Fibroblast of lung (primary cell): ENCODE measurements at places on chromosomes 16 and 17.

DNA sequence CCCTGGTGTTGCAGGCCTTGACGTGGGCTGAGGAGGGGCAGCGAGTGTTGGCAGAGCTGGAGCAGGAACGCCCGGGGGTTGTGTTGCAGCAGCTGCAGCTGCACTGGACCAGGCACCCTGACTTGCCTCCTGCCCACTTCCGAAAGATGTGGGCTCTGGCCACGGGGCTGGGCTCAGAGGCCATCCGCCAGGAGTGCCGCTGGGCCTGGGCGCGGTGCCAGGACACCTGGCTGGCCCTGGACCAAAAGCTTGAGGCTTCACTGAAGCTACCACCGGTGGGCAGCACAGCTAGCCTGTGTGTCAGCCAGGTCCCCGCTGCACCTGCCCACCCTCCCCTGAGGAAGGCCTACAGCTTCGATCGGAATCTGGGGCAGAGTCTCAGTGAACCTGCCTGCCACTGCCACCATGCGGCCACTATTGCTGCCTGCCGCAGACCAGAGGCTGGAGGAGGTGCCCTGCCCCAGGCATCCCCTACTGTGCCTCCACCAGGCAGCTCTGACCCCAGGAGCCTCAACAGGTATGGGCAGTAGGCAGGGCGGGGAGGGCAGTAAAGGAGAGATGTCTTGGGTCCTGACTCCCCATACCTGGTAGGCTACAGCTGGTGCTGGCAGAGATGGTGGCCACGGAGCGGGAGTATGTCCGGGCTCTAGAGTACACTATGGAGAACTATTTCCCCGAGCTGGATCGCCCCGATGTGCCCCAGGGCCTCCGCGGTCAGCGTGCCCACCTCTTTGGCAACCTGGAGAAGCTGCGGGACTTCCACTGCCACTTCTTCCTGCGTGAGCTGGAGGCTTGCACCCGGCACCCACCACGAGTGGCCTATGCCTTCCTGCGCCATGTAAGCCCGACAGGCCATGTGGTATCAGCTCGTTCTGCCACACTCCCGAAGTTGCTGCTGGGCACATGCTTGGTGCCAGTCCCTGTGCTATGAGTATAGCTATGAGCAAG lies 5.6 kb downstream of the PLEKHG4 start:
- DNase-seq: no peak
- H3K4me3 ChIP-seq: no peak overlapping the region
- H3K4me1 ChIP-seq: no peaks in the 10 kb centered on the region
- peaks cover 15% of the 10 kb centered on the region for H3K36me3 ChIP-seq

DNA sequence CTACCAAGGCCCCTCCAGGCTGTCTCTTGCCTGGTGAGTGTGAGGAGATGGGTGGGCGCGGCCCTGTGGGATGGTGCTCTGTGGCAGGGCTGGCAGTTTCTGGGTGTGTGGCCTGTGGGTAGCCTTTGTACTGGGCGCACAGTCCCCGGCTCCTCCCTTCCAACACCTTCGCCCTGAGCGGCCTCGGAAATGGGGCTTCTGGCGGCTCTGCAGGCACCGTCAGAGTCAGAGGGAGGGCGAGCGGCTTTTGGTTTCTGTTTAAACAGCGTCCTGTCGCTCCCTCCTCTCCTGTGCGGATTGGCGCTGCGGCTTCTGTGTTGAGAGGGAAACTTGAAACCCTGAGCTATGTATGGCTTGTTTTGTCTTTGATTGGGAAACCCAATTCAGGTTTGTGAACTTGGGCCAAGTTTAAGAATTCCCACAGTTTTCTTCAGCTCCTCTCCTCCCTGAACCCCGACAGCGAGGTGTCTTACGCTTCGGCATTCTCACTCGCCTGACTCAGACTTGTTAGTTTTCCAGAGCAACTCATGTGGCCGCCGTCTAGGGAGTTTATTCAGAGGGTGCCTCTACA lies 8.3 kb upstream of the ZNF750 start:
- DNase-seq: peak; percentile 82
- peak overlapping the region; percentile 70 for H3K27ac ChIP-seq
- H3K27me3 ChIP-seq: no peaks in the 10 kb centered on the region
- no peaks in the 10 kb centered on the region for H3K4me1 ChIP-seq
- H3K4me3 ChIP-seq: peak overlapping the region; percentile 52

- H3K4me1 ChIP-seq: no peaks in the 10 kb centered on the region
- no peaks in the 10 kb centered on the region for H3K36me3 ChIP-seq
- DNase-seq: no peak
- no peak overlapping the region for H3K4me3 ChIP-seq
- H3K27me3 ChIP-seq: no peaks in the 10 kb centered on the region
These were observed 114.4 kb downstream of the GRIN2A start for GRCh38 chr16:10067835-10068234.

GRCh38 chr16:86986809-86987487 lies 330.2 kb downstream of the C16orf95 start:
- no peaks in the 10 kb centered on the region for H3K36me3 ChIP-seq
- H3K27me3 ChIP-seq: no peaks in the 10 kb centered on the region
- peaks cover 1% of the 10 kb centered on the region for H3K4me1 ChIP-seq
- H3K4me3 ChIP-seq: no peak overlapping the region

GRCh38 chr17:340074-340473 lies 12.5 kb downstream of the RPH3AL start:
- H3K36me3 ChIP-seq: no peaks in the 10 kb centered on the region
- H3K27ac ChIP-seq: no peak overlapping the region
- H3K27me3 ChIP-seq: no peaks in the 10 kb centered on the region
- no peak for DNase-seq
- no peaks in the 10 kb centered on the region for H3K4me1 ChIP-seq
- H3K4me3 ChIP-seq: no peak overlapping the region

DNA sequence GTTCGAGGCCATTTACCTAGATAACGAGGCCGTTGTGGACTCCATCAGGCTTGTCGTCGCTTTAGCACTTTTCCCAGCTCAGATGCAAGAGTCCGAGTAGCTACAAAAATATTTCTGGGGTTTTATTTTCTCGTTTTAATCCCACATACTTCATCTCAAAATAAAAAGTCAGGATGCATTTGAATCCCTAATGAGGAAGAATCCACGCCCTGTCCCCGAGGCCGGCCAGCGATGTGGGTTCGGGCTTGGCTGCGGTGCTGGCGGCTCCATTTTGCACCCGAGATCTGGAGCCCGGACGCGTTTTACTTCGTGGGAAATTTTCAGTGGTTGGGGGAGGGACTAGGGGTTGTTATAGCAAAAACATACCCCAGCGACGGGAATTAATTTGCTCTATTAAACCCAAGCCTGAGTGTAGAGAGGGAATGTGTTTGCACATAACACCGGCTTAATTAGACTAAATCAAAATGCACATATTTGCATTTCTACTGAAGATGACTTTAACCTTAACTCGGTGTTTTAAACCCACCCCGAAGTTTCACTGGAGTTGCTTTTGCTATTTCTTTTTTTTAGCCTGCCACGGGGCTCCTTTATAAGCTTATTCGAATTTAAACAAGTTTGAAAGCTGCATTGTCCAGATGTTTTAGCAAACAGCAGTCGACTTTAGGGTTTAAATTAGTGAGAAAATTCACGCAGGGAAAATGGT lies 4.8 kb downstream of the IRX5 start:
- no peak overlapping the region for H3K4me3 ChIP-seq
- H3K4me1 ChIP-seq: no peaks in the 10 kb centered on the region
- no peaks in the 10 kb centered on the region for H3K36me3 ChIP-seq
- peaks cover 73% of the 10 kb centered on the region for H3K27me3 ChIP-seq
- H3K27ac ChIP-seq: no peak overlapping the region
